ENCODE measurements at places on chromosomes 5 and 9.

DNA sequence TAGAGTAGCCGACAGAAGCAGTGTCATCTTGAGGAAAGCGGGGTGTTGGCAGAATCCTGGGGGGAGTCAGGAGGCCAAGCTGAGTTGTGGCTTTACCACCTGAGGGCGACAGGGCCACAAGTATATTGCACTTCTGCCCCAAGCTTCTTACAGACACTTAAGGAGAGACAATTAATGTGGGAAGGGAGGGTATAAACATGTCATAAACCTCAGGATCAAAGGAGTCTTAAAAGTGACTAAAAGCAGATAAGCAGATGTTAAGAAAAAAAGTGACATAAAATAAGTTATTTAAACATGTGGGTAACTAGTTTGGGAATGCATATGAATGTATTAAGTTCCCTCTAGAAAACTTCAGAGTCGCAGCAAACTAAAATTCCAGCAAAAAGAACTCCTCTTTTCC, 63.9 kb downstream of the ERAP1 start:
- DNase-seq: no peak

DNA sequence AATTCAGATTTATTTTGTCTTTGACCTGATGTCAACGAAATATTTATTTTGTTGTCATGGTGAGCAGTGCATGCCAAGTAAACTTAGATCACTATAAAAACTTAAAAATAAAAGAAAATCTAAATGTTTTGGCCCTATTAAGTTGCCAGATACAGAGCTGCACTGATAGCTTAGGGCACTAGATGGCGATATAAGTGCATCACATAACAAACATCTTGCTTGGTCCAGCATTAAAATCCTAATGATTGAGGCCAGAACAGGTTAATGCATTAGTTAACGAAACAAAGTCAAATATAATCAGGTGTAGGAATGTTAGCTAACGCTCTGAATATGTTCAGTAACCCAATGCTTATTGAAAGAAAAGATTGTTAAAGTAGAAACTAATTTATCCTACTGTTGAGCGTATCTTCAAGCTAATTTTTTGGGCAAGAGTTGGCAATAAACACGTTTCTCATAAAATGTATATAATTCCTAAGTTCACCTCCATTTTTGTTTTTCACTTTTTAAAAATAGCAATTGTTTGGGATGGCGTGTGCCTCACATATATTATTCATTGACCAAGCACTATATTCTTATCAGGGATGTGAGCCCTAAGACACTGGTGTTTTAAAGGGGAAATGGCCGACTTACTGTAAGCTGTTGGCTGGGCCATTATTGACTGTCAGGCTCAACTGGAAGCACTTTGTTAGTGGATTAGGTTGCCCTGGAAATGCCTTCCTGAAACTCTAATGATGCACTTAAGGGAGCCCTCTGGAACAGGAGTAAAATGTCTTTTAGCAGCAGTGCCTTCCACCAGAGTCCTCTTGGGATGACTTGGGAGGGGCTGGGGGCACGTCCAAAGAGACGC, 33.3 kb downstream of the KCTD16 start:
- no peak for DNase-seq

DNA sequence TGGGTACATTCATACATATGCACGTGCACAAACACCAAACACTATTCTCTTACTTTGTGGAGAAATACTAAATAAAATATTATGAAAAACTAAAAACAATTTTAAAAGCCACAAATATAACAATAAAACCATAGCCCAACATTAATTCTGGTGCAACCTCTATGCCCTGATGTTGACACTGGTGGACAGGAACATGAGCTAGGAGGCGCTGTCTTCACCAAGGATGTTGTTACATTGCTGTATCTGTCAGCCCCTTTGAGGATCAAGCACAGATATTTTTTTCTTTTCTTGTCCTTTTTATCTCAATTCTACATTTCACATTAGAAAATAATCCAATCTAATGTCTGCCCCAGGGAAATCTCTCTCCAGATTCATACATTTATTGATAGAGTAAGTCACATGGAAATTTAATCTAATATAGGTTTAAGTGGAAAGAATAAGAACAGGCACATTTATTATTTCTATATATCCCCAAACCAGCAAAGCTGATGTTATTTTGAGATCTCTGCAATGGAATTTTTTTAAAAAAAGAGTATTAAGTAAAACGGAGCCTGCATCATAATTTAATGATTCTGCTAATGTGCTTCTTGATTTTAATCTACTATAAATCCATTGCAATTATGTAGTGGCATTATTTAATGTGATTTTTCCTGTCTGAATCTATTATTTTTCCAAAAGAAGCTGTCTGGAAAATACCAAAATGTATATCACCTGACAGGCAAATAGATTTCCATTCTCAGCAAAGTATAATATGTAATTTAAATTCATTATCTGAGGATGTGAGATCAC, 716.5 kb downstream of the MTRR start:
- DNase-seq: no peak

- DNase-seq: no peak
Measured at GRCh38 chr5:57267805-57268204, 93.9 kb downstream of the GPBP1 start.

DNA sequence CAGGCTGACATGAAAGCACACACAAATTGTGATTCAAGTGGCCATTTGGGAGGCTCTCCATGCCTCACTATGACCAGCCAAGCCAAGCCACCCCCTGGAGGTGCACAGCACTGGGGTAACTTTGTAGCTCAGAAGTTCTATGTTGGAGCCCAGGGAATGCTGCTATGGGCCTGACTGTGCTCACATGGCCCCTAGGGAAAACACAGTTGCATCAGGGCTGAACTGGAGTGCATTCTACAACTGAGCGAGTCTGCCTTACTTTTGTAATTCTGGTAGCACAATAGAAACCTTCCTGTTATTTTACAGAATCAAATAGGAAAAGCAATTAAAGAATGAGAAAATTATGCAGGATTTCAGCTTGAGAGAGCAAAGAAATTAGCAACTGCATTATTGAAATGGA, 455.5 kb upstream of the TRPC7 start:
- no peak for DNase-seq

- DNase-seq: no peak
Measured at GRCh38 chr9:68805890-68806517, 101.0 kb downstream of the PIP5K1B start.

DNA sequence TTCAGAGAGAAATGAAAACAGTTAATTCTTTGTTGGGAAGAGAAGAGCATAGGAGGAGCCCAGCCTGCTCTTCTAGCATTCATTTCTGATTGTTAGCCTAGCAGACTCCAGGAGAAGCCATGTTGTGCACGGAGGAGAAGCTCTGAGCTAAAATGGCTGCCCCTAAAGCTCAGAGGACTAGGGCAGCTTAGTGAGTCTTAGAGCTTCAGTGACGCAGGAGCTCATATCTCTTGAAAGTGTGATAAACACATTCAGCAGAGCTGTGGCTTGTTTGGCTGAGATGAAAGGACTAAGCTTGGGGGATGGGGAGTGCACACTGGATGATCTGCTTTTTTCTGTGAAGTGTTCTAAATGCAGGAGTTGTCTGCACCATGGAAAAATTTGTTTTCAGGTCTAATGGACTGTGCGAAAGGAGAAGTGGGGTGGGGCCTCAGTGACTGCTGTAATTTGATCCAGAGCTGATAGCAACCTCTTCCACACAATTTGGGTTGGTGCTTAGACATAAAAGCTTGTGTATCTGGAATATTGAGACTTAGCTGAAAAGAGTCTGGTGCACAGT, 58.5 kb downstream of the ZNF462 start:
- DNase-seq: no peak

DNA sequence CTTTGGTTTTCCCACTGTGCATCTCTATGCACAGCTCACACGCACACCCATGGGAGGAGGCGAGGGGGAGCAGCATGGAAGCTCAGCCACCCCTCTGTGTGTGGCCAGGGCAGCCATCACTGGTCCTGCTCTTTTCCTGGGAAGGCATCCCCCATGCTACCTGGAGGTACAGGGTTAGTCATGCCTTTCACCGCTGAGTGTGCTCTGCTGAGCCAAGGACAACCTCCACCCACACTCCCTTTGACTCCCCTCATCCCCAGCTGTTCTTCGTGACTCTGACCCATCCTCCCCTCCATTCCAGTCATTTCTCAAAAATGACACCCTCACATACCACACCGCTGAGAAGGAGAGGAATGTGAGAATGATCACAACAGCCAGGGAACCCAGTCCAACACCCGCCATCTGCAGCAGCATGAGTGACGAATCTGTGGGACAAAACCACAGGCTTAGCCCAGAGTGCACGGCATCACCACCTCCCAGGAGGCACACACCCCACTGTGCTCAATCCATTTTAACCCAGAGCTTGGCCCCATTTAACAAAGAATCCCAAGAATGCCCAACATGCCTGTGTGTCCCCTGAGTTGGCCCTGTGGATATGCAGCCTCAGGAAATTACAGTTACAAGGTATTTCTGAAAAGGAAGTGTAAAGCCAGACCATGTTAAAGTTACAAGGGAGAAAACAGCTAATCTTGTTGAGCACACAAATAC, 133.4 kb downstream of the SUSD1 start:
- DNase-seq: no peak

- DNase-seq: no peak
Measured at GRCh38 chr9:37946971-37947370, 43.0 kb upstream of the SLC25A51 start.

DNA sequence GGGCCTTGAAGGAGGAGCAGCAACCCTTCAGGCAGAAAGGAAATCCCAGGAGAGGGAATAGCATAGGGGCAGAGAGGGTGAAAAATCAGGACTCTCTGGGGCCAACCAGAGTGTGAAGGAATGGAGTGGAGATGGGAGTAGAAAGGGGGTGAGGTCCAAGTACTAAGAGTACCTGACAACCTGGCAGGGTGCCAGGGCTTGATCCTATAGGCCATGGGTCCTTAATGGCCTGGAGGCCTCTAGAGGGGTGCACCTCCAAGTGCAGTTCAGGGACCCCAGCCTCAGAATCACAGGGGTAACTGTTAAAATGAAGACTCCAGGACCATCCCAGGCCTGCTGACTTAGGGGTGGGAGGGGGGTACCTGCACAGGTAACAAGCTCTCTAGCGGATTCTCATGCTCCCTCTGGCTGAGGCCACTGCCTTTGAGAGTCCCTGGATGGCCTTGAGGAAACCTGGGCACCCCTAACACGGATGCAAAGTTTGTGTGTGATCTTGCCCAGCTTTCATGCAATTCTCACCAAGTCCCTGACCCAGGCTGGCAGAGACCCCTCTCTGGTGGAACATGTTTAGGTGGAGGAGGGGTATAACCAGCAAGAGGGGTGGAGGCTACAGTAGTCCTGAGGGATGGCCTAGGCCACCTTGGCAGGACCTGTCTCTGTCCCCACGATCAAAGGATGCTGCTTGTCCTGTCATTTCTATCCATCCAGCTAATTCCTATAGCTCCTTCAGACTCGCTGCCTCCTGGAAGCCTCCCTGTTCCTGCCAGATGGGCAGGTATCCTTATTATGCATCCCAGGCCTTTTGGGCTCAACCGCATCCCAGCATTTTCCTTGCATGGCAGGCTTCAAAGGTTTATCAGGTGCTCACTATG, 17.6 kb upstream of the CSF1R start:
- DNase-seq: no peak

GRCh38 chr5:100828071-100828897, 74.8 kb downstream of the ST8SIA4 start:
- no peak for DNase-seq

DNA sequence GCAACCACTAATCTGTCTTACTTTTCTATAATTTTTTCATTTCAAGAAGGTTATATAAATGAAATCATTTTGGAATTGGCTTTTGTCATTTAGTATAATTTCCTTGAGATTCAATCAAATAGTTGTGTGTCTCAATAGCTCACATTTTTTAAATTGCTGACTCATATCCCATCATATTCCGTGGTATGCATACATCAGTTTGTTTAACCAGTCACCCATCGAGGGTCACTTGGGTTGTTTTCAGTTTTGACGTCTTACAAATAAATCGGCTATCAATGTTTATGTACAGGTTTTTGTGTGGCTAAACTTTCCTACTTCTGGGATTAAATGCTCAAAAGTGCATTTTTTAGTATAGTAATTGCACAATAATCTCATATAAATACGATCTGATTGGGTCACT, 185.5 kb downstream of the TAF11L14 start:
- no peak for DNase-seq

DNA sequence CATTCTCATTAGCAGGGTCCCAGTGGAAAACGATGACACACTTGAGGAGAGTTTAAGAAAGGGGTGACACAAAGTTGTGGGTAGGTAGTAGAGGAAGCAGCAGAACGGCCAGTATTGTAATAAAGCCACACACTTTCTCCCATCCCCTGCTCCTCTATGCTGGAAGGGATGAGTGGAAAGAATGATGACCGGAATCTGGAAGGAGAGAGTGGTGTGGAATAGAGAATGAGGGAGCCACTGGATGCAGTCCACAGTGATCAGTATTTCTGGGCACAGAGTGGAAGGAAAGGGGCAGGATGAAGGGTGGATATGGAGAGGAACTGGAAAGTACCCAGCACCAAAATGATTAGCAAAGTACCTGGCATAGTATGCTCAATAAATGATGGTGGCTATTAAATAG, 133.8 kb upstream of the DAB2 start:
- DNase-seq: no peak

GRCh38 chr9:133807037-133807436, 68.9 kb upstream of the SARDH start:
- DNase-seq: no peak

DNA sequence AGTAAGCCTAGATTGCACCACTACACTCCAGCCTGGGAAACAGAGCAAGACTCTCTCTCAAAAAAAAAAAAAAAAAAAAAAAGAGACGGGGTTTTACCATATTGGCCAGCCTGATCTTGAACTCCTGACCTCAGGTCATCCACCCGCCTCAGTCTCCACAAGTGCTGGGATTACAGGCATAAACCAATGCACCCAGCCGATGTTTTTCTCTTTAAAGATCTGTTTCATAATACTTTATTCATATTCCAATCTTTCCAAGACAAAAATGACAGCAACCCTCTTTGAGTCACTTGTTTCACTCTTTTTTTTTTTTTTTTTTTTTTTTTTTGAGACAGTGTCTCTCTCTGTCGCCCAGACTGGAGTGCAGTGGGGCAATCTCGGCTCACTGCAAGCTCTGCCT, 13.6 kb upstream of the LMNB1 start:
- DNase-seq: no peak

- no peak for DNase-seq
Measured at GRCh38 chr9:12060067-12060466, 633.1 kb upstream of the TYRP1 start.
